NCI-H226 (cell line): ENCODE measurements at places on chromosomes 2 and 18.

DNA sequence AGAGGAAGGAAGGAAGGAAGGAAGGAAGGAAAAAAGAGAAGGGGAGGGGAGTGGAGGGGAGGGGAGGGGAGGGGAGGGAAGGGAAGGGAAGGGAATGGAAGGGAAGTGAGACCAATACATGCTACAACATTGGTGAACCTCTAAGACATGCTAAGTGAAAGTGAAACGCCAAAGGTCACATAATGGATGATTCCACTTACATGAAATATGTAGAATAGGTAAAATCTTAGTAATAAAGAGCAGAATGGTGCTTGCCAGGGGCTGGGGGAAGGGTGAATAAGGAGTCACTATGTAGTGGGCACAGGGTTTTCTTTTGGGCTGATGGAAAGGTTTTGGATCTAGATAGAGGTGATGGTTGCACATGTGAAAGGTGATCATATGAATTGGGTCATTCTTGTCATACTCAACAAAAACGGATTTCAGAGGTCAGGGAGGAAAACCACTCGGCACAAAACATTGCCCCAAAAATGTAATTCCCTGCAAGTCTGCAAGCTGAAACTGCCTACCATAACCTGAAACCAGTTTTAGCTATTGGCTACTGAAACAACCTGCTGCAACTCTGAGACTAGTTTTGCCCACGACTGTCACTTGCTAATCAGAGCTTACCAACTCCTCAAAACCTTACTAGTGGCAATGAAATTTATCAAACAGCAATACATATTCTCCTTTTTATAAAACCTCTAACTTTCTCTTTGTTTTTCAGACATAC lies 59.2 kb downstream of the CCDC141 start:
- DNase-seq: no peak

DNA sequence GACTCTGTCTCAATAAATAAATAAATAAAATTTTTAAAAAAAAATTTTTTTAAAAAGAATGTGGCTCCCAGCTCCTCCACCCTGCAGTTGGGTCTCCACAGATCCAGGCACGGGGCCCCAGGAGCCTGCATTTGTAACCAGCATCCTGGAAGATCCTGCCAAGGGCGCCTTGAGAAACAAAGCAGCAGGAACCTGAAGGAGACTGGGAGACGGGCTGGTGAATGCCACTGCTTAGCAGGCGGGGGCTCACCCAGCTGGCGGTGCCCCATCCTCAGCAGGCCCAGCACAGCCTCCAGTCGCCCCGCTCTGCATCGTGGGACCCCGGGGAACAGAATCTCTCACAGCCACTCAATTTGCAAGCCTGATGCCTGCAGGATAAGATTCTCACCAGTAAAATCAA lies 187.5 kb upstream of the SALL3 start:
- no peak for DNase-seq

DNA sequence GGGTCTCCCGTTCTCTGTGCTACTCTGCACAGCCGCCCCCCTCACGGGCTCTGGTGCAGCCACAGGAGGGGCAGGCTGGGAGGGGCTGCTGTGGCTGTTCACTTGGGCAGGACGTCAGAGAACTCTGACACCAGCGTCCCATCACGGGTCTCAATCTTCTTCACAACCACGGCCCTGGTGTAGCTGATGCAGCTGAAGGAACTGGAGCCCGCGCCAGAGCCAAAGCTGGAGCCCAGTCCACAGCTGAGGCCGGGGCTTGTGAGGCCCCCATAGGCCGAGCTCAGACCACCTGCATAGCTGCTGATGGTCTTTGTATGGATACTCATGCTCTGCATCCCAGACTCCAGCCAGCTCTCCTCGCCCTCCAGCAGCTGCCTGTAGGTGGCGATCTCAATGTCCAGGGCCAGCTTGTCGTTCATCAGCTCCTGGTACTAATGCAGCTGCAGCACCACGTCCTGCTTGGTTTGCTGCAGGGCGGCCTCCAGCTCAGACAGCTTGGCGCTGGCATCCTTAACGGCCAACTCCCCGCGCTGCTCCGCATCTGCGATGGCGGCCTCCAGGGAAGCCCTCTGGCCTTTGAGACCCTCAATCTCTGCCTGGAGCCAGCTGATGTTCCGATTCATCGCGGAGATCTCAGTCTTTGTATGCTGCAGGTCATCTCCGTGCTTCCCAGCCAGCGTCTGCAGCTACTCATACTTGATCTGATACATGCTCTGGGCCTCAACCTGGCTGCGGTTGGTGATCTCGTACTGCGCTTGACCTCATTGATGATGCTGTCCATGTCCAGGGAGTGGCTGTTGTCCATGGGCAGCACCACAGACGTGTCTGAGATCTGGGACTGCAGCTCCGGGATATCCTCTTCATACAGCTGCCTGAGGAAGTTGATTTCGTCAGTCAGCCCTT lies 7.4 kb upstream of the DUSP19 start:
- DNase-seq: no peak

- DNase-seq: no peak
These were observed 22.5 kb upstream of the CDKL4 start for GRCh38 chr2:39266139-39266805.

DNA sequence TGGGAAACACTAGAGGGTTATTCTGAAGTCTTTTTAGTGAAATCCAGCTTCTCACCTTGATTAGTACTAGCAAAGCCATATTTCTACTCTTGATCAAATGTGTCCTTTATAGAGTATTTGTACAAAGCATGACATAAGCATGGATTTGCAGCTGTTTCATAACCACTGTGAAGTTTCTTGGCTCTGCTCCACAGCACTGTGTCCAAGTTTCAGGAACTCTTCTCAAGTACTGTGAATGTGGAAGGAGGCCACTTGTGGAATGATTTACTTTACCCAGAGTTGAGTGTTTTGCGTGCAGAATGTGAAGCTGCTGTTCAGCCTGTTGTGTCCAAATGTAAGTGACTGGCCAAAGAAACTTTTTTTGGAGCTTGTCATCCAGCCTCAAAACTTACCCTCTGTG lies 16.2 kb upstream of the MAPRE2 start:
- DNase-seq: no peak

DNA sequence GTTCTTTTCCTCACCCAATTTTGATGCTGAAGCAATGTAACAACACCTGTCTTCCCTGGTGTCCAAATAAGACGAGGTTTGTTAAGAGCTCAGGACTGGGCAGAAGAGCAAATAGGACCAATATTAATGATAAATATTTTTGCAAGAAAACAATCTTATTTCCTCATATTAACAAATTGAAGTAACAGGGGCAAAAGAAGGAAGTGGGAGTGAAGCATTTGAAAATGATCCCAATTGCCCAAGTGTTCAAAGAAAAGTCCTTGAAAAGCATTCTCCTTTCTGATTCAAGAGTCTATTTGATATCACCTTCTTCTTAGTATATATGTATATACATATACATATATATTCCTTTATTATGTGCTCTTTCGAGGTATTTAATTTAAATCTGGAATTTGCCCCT lies 418.8 kb downstream of the ARHGAP15 start:
- DNase-seq: no peak

- no peak for DNase-seq
These were observed 2.2 kb downstream of the SETBP1 start for GRCh38 chr18:44682871-44683221.

DNA sequence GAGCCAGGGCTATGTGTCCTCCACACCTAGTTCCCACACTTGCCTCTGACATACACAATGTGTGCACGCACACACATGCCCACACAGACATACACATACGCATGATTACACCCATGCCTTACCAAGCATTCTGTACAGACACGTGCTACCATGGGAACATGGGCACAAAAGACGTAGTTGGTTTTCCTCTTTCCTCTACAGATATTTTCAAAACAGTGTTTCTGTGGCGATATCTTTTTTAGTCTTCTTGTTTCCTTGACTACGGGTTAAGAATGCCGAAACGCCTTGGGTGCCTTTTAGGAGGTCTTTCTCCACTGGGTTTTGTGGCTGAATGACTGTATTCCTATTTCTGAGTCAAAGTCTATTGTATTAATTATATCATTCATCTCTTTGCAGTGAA lies 75.5 kb upstream of the SPTBN1 start:
- DNase-seq: no peak

DNA sequence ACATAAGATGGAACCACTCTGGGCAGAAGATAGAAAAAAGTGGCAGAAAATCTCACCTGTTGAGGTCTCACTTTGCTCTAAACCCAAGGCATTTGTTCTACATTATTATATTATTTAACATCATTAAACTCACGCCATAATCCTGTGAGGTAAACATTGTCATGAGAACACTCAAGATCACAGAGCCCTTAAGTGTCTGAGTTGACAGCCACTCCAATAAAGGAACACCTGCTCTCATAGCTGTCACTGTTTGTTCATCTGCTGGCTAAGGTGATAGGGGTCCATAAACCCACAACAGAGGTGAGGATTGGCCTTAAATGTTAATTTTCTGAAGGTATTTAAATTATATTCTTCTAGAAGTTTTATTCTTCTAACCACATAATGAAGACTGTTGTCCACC lies 439.7 kb downstream of the RIT2 start:
- no peak for DNase-seq

- no peak for DNase-seq
These were observed 104.9 kb downstream of the STPG4 start for GRCh38 chr2:47050021-47050760.

- no peak for DNase-seq
These were observed 99.5 kb downstream of the EPB41L3 start for GRCh38 chr18:5444269-5444668.
